ENCODE measurements at places on chromosomes 16 and 17.

DNA sequence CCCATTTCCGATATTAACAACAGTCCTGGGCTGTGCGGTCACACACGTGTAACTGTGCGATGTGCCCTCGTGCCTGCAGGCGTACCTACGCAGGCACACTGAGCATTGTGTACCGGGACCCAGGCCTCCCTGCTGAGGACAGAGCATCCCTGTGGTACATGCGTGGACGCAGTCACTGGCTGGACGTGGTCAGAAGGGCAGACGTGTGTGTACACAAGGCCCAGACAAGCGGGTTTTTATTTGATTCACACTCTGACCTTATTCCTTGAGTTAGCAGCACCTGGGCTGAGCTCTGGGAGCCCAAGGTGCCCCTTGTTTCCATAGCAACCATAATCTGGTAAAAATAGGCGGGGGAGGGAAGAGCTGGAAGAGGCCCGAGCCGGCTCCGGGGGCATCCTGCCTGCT, 19.5 kb downstream of the RAP1GAP2 start:
- no peak for DNase-seq

- no peak for DNase-seq
Measured at GRCh38 chr16:85978976-85979375, 80.0 kb downstream of the IRF8 start.

GRCh38 chr17:29181226-29181625, 1.0 kb upstream of the MYO18A start:
- DNase-seq = no peak

DNA sequence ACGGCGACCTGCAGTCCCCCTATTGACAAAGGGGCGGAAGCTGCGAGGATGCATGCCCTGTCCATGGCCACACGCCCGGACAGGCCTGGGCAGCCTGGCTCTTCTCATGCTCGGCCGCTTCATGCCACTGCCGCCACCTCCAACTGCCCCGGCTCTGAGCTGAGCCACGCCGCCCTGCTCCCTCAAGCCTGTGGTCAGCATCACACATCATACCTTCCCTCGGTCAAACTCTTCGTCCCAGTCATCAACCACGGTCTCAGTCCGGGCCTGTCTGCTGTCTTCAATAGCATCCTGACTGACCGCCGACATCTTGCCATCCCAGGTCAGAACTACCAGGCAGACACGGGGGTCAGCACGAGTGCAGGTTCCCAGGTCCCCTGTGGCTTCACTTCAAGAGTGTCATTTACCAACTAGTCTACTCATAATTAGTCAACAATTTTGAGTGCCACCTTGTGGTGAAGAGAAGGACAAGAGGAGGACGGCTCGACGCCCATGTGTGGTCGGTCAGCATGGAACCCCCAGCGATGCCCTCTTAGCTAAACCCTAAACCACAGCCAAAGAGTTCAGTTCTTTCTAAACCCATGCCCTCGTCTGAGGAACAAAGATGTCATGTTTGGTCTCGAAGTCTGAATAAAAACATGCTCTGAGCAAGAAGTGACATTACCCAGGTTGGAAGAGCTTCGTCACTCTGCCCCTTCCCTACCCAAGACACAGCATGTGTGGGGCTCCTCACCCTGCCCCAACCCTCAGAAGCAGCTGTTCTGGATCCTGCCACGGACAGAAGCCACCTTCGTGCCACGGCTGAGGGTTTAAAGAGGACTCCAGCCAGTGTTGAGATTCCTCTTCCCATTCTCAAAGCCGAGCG, 16.9 kb upstream of the CYTH1 start:
- DNase-seq = no peak

DNA sequence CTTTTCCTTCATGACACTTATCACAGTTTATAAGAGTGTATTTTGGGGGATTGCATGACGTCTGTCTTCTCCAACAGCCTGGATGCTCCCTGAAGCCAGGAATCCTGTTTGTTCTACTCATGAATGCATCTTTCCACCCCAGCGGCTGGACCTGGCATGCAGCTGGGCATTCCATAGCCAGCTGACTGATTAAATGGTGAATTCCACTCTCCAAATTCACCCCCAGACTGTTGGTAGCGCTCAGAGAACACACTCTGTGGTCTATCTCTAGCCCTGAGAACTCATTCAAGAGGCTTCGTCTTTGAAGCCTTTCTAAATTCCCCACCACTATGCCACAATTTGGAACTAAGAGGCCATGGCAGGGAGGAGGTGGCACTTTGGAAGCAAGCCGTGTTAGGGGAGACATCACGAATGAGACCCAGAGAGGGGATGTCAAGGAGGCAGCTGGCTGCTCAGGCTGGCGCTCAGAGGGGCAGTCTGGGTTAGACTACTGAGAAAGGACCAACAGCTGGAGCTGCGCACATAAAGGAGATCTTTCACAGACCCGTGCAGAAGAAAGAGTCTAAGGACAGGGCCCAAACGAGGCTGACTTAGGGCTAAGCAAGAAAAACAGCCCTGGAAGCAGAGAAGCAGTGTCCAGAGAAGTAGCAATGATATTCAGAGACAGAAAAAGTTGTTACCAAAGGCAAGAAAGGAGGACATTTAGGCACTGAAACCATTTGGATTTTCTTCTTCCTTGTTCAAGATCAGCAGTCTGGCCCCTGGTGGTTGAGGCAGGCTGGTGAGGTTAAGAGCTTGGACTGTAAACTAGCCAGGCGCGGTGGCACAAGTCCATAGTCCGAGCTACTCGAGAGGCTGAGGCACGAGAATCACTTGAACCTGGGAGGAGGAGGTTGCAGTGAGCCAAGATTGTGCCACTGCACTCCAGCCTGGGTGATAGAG, 42.4 kb upstream of the ZNF629 start:
- no peak for DNase-seq

DNA sequence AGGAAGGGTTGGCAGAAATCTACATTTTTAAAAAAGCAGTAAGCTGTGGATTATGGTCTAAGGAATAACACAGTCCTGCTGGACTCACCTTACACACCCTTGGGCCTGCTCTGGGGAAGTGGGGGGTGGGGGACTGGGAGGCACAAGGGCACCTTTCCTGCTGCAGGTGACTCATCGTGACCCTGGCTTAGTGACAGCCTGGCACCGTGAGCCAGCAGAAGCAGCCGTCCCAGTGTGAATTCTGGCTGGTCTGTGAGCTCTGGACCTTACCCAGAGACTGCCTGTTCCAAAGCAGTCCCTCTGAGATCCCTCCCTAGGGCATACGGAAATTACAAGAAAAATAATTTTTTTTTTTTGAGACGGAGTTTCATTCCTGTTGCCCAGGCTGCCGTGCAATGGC, 4.2 kb upstream of the CRK start:
- DNase-seq = no peak

- DNase-seq = no peak
Measured at GRCh38 chr16:15672514-15673167, 22.6 kb downstream of the NDE1 start.
